MM.1S (cell line): ENCODE measurements at places on chromosomes 11 and 22.

GRCh38 chr11:103055221-103055890 is 36.6 kb downstream of the DCUN1D5 start:
- DNase-seq, result peak; percentile 37
- H3K27ac ChIP-seq, result no peak overlapping the region
- no peaks in the 10 kb centered on the region for H3K36me3 ChIP-seq
- no peaks in the 10 kb centered on the region for H3K27me3 ChIP-seq

GRCh38 chr11:100753571-100753970 is 66.5 kb downstream of the ARHGAP42 start:
- no peaks in the 10 kb centered on the region for H3K4me1 ChIP-seq
- no peaks in the 10 kb centered on the region for H3K36me3 ChIP-seq
- no peak for DNase-seq
- H3K27me3 ChIP-seq, result no peaks in the 10 kb centered on the region
- no peak overlapping the region for H3K27ac ChIP-seq

GRCh38 chr11:123742031-123742723 is 717 bp upstream of the ZNF202 start:
- H3K27me3 ChIP-seq, result no peaks in the 10 kb centered on the region
- H3K36me3 ChIP-seq, result no peaks in the 10 kb centered on the region

- no peaks in the 10 kb centered on the region for H3K27me3 ChIP-seq
- H3K4me3 ChIP-seq, result peak overlapping the region; percentile 83
These were observed 19.6 kb downstream of the MIF start for GRCh38 chr22:23913661-23914353.
